ENCODE measurements at places on chromosomes 1 and 21.

- DNase-seq = no peak
Observed at GRCh38 chr1:91912266-91912665, 26.3 kb upstream of the TGFBR3 start.

GRCh38 chr1:195053478-195053877 lies 1554.8 kb downstream of the KCNT2 start:
- DNase-seq = no peak

GRCh38 chr1:218514689-218515088 lies 169.6 kb downstream of the TGFB2 start:
- DNase-seq = no peak

DNA sequence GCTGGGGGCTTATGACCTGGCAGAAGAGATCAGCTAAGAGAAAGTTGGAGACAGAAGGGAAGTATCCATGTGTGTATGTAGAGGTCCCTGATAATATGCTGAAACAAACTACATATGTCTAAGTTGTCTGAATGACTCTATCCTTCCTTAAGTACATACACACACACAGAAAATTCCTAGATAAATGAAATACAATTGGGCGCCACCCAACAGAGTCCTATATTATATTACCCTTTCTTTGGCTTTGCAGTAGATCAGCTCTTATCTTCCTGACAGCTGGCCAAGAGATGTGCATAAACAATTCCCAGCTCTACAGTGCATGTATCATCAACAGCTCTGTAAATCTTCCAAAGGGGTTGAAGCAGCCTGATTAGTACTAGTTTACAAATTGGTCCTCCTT lies 40.1 kb downstream of the SORT1 start:
- no peak for DNase-seq

DNA sequence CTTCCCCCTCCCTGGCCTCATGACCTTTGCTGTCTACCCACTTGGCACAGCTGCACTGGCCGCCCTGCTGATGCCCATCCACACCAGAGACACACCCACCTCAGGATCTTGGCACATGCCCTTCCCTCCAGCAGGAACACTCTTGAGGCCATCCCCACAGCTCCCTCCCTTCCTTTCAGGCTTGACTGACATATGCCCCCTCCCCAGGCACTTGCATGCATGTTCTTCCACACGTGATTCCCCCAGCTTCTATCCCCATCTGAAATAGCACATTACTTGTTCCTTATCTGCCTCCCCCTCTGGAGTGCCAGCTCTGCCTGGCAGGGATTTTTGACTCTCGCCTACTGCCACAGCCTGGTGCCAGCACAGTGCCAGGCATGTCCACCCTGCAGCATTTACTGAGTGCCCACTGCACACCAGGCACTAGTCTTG lies 98.5 kb upstream of the SLC25A33 start:
- DNase-seq = no peak

DNA sequence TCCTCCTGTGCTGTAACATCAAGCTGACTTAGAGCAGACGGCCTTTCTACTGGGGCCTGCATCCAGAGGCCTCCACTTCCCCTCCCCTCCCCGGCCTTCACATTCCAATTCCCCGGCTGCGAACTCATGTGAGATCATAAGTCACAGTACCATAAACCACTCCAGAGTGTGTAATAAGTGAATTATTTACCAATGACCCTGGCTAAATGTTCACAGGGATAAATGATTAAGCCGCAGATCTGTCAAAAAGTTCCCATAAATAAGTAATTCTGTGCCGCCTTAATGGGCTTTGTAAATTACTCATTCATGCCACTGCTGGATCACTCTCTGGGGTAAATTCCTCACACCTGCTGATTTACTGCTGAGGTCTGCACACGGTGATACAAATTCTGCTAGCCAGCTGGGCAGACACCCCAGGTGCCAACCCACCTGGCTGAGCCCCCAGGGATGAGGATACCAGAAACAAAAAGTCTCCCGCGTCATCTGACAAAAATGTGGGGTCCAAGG lies 27.4 kb upstream of the KIRREL1 start:
- no peak for DNase-seq

DNA sequence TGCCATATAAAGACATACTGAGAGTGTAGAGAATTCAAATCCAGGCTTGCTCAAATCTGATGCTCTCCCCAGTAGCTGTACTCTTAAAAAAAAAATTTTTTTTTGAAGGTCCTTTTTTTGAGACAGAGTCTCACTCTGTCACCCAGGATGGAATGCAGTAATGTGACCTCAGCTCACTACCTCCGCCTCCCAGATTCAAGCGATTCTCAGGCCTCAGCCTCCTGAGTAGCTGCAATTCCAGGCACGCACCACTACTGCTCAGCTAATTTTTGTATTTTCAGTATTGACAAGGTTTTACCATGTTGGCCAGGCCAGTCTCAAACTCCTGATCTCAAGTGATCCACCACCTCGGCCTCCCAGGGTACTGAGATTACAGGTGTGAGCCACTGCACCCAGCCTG lies 28.7 kb downstream of the STYXL2 start:
- no peak for DNase-seq

- DNase-seq = no peak
Observed at GRCh38 chr1:31110846-31111245, 45.3 kb upstream of the PUM1 start.

DNA sequence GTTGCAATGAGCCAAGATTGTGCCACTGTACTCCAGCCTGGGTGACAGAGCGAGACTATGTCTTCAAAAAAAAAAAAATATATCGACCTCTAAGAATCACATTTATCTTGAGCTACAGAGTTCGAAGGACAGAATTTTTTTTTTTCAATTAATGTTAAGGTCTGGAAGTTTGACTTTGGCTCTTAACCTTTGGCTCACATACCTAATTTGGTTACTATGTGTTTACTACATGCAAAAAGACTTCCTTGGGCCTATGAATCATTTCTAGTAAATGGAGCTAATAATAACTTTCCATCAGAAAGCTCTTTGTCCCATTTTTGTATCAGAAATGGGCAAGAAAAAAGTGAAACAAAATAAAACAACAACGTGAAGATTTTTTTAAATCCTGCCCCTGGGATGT lies 351.2 kb downstream of the SMYD3 start:
- no peak for DNase-seq

- no peak for DNase-seq
Observed at GRCh38 chr1:23646541-23646940, 45.1 kb upstream of the RPL11 start.

DNA sequence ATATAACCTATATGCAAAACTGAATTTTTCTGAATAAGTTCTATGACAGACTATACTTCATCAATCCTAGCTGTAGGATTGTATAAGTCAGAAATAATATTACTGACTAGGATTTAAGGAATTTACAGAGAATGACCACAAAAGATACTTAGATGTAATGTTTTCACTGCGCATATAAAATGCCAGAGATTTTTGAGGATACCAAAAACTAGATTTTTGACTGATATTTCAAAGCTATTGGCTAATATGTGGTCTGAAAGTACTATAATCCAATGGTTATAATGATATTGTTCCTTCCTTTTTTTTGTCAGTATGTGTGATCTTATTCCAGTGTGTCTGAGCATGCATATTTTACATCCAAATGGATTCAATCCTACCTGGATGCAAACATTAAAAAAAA lies 17.0 kb upstream of the IFI44L start:
- no peak for DNase-seq

- no peak for DNase-seq
Observed at GRCh38 chr1:154837672-154838171, 32.4 kb downstream of the KCNN3 start.

- DNase-seq = no peak
Observed at GRCh38 chr1:2514863-2515762, 11.3 kb downstream of the PANK4 start.

- DNase-seq = no peak
Observed at GRCh38 chr1:36067871-36068270, 16.0 kb upstream of the TEKT2 start.

GRCh38 chr1:211764701-211765100 lies 65.9 kb downstream of the LPGAT1 start:
- DNase-seq = no peak

DNA sequence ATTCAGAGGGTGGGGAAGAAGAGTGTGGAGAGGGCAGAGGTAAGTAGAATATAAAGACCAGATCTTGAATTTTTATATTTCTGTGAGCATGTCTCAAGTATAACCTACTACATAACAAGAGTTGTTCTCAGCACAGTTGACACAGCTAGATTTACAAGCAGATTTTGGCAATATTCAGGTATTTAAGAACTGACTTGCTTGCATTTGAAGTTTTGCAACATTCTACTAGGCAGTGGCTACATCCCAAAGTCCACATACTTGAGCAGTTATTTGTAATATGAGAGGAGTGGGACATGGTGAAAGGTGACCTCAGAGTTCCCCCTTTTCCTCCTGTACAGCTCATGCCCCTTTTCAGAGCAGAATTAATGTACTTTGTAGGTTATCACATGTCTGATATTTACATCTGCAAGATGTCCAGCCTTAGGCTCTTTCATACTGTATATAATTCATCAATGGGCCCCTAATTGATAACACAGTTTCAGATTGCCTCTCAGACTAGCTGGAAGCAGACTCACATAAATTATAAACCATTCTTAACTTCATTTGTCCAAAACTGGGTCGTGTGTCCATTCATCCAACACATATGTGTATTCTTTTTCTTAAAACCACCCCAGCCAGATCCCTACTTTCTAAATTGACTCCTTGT lies 136.7 kb upstream of the RAVER2 start:
- DNase-seq = no peak

- DNase-seq = peak; percentile 85
Observed at GRCh38 chr1:16032388-16033102, 10.7 kb downstream of the CLCNKA start.

- no peak for DNase-seq
Observed at GRCh38 chr1:154490317-154490716, 11.7 kb upstream of the TDRD10 start.

GRCh38 chr1:179310291-179310690 lies 16.7 kb downstream of the SOAT1 start:
- DNase-seq = no peak

GRCh38 chr1:114651893-114652292 lies 18.0 kb downstream of the DENND2C start:
- DNase-seq = no peak

DNA sequence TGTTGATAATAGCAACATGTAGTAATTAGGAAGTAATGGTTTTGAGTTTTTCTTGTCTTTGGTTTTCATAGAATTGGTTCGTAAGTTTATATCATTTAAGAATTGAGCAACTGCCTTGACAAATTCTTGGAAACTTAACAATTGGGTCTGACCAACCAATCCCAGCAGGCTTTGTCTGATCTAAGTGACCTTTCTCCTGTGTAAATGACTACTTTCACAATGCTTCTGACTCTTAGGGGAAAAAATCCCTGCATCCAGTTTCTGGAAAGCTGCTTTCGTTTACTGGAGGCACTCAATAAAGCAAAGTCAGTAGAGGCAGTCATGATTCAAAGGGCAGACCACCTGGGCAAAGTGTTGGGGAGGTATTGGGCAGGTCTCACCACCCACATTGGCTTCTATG lies 303.6 kb upstream of the FAM78B start:
- no peak for DNase-seq

DNA sequence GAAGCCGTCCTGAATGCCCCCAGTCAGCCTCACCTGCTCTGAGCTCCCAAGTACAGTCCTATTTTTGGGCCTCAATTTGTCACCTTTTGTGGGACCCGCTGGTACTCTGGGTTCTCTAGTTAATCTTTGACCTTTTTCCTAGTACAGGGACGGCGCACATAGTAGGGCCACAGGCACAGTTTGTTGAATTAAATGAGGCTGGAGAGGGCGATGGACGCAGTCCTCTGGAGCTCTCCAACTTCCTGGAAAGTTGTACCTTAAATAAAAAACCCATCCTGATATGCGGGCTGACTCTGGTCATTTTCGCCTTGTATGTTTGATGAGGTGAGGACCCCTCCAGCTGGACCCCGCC lies 4.8 kb downstream of the FAM110D start:
- no peak for DNase-seq

- DNase-seq = no peak
Observed at GRCh38 chr1:179230721-179231120, 1.2 kb upstream of the ABL2 start.

GRCh38 chr1:218444588-218444987 lies 99.5 kb downstream of the TGFB2 start:
- no peak for DNase-seq

DNA sequence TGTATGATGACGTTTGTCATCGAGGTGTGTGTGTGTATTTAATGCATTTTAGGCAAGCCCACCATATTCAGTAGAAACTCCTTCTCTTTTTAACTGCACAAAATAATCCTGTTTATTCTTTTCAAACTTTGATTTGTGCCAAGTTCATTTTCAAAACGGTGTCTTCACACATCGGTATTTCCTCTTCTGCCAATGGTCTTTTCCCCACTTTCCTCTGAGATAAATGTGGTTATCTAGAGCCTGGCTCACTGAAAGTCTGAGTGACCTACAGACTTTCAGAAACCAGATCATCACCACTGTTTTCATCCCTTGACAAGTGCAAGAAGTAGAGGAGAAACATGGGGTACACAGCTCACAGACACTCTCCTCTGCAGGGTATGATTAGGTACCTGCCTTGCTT lies 69.4 kb downstream of the GPATCH2 start:
- DNase-seq = no peak

GRCh38 chr1:158285756-158286241 lies 3.9 kb upstream of the CD1C start:
- DNase-seq = no peak

DNA sequence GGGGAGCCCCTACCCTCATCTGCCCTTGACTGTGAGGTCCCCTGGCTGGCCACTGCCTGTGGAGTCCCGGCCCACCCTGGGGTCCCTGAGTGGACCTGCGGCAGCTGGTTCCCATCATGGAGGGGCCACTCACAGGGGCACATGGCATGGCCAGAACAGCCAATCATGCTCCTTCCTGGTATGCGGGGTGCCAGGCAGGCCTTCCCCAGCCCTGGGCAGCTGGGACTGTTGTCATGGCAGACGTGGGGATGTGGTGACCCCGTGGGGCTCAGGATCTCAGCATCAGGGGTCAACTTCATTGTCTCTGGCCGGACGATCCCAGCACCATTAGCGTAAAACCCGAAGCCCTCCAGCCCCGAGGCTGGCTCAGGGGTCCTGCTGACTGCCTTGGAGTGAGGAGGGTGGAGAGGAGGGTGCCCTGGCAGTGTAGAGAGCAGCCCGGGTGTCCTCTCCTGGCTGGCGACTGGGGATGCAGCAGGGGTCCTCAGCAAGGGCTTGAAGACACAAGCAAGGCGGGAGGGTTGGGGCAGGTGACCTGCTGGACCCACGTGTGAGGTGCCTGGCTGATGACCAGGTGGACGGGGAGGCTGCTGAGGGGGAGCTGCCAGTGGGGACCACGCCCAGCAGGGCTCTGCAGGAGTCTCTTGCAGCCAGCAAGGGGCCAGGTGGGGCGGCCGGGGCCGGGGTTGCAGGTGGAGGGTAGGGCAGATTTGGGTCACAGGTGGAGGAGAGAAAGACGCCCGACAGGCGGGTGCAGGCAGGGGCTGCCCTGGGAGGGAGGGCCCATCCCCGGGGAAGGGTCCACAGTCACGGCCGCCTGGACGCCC lies 45.1 kb downstream of the TRIM11 start:
- no peak for DNase-seq

GRCh38 chr1:168509875-168510791 lies 33.7 kb downstream of the XCL2 start:
- DNase-seq = no peak

All from progenitor cell of endocrine pancreas (in vitro differentiated cells).